ENCODE measurements at places on chromosomes 5 and 9.

DNA sequence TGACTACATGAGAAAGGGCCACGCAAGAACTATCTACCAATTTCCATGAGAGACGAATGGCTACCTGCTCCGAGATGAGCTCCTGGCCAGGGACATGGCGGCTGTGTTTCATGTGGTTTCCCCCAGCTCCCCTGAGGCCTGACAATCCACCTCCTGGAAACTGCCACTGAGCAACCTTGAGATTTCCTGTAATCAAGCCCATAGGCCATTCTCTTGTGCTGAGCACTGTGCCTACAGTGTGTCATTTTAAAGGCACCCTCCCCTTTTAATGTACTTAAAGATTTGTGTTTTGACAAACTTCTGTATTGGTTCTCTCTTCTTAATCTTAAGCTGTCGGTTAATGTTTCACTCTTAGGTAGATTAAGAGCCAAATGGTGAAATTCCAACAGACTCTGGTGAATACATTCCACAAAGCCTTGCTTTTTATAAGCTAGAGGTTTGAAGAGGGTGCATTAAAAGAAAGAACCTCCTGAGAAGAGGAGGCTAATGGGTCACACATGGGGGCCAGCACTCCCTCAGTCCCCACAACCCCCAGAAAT is 72.3 kb downstream of the SECISBP2 start:
- DNase-seq, result no peak

DNA sequence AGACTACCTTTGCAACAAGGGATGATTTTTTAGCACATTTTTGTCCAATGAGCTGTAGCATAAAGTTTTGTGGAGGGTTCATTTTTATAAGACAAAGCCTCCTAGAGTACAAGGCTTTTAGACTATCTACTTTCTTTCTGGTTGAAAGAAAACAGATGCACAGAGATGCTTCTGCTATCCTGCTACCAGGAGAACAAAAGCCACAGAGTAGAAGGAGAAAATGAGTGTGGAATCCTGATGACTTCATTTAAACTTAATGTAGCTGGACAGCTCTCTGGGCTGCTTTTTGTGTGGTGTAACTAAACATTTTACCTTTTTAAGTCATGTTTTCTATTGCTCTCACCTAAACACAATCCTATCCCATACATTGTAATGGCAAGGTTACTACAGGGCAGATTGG is 1009.4 kb downstream of the TLE1 start:
- DNase-seq, result no peak

GRCh38 chr9:107316795-107317661 is 33.9 kb downstream of the RAD23B start:
- DNase-seq, result no peak

- DNase-seq, result no peak
Measured at GRCh38 chr5:58893551-58893950, 310.7 kb downstream of the RAB3C start.

GRCh38 chr5:127580731-127581130 is 63.3 kb downstream of the PRRC1 start:
- DNase-seq, result no peak

DNA sequence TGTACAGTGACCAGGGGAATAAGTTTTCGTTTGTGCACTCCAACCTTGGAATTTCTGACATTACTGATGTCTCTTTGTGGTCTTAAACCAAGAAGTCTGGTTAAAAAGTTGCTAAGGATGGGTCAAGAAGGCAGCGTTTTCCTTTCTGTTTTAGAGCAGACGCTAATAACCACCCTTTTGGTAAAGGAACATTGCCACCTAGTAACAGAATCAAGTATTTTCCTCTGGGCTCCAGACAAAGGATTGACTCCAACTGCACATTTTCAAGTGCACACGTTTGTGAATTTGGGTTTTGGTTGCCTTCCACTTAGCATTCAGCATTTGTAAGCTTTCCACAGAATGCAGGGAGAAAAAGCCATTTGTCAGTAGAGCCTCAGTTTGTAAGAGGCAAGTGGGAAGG is 22.2 kb upstream of the CEP78 start:
- no peak for DNase-seq

DNA sequence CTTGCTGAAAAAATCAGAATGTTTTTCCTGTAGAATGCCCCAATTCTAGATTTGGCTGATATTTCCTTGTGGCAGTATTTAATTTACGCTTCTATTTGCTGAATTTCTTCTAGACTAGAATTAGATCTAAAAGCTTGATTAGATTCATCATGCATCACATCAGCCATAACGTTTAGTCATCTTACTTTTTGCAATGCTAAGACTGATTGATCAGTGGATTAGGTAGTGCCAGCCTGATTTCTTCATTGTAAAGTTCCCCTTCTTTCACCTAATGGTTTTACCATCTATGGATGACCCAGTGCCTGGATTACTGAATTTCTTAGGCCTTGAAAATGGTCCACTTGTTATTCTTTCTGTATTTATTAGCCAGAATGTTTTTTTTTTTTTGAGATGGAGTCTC is 83.9 kb downstream of the PBX3 start:
- DNase-seq, result no peak

DNA sequence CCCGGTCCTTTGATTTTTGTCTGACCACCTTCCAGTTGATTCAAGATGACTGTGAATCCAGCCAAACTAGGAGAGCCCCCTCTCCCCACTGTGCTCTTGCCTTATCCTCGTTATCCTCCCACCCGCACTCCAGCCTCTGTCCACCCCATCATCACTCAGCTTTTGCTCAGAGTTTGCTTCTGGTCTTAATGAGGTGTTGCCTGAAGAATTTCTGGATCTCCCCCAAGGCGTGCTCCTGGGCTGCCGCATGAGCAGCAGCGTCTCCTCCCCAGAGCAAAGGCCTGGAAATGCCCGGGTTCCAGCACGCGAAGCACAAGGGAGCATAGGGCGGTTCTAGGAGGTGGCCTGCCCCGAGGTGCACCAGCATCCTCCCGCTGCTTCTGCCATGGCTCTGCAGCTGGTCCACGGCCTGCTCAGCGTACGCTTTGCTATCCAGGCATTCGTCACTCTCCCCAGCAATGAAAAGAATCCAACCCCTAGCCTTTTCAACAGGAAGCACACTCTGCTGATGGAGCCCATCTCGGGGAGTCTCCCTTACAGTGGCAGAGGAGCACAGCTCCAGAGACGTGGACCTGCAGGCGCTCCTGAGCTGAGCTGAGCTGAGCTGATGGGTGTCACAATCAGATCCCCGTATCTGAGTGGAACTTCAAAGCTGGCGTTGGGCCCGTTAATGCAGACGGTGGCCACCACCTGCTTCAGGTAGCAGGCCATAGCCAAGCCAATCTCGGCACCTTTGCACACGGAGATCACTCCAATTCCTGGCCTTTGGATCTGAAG is 50.7 kb downstream of the BAAT start:
- no peak for DNase-seq

DNA sequence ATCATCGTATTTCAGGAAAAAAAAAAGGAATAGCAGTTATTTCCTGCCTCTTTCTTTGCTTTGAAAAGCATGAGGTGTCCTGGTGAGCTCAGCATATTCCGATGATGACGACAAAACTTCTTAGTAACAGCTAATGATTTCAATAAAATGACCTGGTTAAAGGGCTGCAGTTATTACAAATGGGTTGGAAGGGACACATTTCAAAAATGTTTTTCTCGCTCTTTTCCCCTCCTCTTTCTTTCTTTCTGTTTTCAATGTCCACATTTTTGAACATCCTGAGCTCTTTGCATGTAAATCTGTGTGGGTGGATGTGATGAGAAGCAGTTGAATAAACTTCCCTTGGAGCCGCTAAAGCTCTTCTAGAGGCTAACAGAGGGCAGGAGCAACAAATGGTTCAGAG is 186.8 kb upstream of the SLC27A6 start:
- DNase-seq, result no peak

DNA sequence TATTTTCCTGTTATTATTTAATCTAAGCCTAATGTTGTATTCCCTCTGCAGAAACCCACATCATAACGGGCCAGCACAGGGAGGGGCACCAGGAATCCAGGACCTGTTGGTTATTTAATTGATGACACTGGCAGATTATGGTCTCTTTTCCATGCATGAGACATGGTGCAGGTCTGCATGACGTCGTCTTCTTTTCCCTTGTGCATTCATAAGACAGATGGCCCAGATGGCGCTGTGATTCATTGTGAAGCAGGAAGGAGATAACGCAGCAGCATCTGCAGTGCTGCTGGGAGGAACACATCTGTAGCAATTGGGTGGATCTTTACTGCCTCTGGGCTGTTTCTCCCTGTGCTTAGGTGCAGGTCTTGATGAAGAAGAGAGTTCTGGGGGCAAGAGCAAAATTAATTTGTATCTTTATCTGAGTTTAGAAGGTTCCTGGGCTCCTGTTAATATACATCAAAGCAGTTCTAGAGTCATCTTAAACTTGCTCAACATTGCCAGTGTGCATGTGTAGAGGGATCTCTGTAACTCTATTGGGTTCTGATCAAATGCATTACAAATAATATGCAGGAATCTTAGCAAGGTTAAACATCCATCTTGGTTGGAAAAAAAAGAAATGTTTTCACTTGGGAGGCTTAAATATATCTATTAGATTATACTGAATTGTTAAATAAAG is 176.1 kb downstream of the PCSK1 start:
- DNase-seq, result no peak

GRCh38 chr9:86115886-86116285 is 16.5 kb upstream of the GOLM1 start:
- DNase-seq, result no peak

Measured in activated CD4-positive, alpha-beta T cell treated with anti-CD3 and anti-CD28 coated beads, Interleukin-2, amount 50 U/mL, for 24 hours (primary cell).